Smooth muscle cell of bladder (primary cell): ENCODE measurements at places on chromosomes 3 and 15. TPM values are rescaled to one million over a fixed set of nuclear protein-coding genes. Genes with fewer than 3 reads are reported as not detected.

SCAANT1 gene
- not detected in 2 replicates for total RNA-seq

RAP2B gene
- total RNA-seq, result 13.7 and 17.7 TPM in 2 replicates

MLF1 gene
- 8.1 and 12.9 TPM in 2 replicates for total RNA-seq

MESP1 gene
- total RNA-seq, result 0.09 and 0.28 TPM in 2 replicates

OSTN gene
- total RNA-seq, result 0.55 and 0.57 TPM in 2 replicates

SEMA7A gene
- 3.8 and 7.0 TPM in 2 replicates for total RNA-seq

CPN2 gene
- not detected in 2 replicates for total RNA-seq

PIK3CB gene
- 6.4 and 7.1 TPM in 2 replicates for total RNA-seq

GPR171 gene
- total RNA-seq, result not detected in 2 replicates

ADAMTS17 gene
- under 0.01 and 0.09 TPM in 2 replicates for total RNA-seq

TF gene
- total RNA-seq, result 0.28 TPM in 2 replicates

MKRN3 gene
- total RNA-seq, result 0.28 and 1.4 TPM in 2 replicates
